Panc1 (cell line): ENCODE measurements at places on chromosomes 11 and 22. TPM values are rescaled to one million over a fixed set of nuclear protein-coding genes. Genes with fewer than 3 reads are reported as not detected.

Gene CCDC87
- 2.0 TPM for total RNA-seq

Gene ACR
- 0.21 TPM for total RNA-seq

Gene WBP2NL
- total RNA-seq = 0.44 TPM

Gene CARNS1
- total RNA-seq = 1.0 TPM

Gene RAB38
- total RNA-seq = 0.15 TPM

Gene ESAM
- total RNA-seq = 1.6 TPM

Gene GTSE1
- total RNA-seq = 36.2 TPM

Gene HRAS
- total RNA-seq = 175 TPM

Gene GATD1
- total RNA-seq = 229 TPM

Gene AIFM3
- 2.7 TPM for total RNA-seq

Gene CREBZF
- total RNA-seq = 75.8 TPM

Gene TSPAN18
- total RNA-seq = 21.3 TPM

Gene TMEM123
- 383 TPM for total RNA-seq

Gene FOLH1
- total RNA-seq = 0.98 TPM

Gene CCDC83
- total RNA-seq = not detected

Gene JHY
- total RNA-seq = 10.1 TPM

Gene DCDC1
- not detected for total RNA-seq

Gene OR51B4
- not detected for total RNA-seq

Gene CLDN5
- 0.18 TPM for total RNA-seq

Gene MPST
- total RNA-seq = 31.4 TPM

Gene RIBC2
- total RNA-seq = 2.9 TPM

Gene TRIM49
- total RNA-seq = not detected

Gene LDLRAD3
- 28.1 TPM for total RNA-seq

Gene FIBIN
- not detected for total RNA-seq

Gene C11orf52
- not detected for total RNA-seq

Gene SGSM1
- 1.6 TPM for total RNA-seq

Gene HSPB2
- total RNA-seq = not detected

Gene GLYAT
- not detected for total RNA-seq
